ENCODE measurements at places on chromosomes 2 and 18. TPM values are rescaled to one million over a fixed set of nuclear protein-coding genes. Genes with fewer than 3 reads are reported as not detected.
A peak's percentile ranks its signal among the peaks of the same experiment; 100 is the strongest.

GRCh38 chr2:86028766-86029381 lies 76.8 kb downstream of the POLR1A start:
- H3K36me3 ChIP-seq: peaks cover 95% of the 10 kb centered on the region
- peak overlapping the region; percentile 16 for H3K4me3 ChIP-seq
- peak overlapping the region; percentile 88 for H3K27ac ChIP-seq
- H3K27me3 ChIP-seq: no peaks in the 10 kb centered on the region
- H3K4me1 ChIP-seq: peaks cover 22% of the 10 kb centered on the region

Gene C2orf72
- polyA plus RNA-seq: 0.03 TPM

DNA sequence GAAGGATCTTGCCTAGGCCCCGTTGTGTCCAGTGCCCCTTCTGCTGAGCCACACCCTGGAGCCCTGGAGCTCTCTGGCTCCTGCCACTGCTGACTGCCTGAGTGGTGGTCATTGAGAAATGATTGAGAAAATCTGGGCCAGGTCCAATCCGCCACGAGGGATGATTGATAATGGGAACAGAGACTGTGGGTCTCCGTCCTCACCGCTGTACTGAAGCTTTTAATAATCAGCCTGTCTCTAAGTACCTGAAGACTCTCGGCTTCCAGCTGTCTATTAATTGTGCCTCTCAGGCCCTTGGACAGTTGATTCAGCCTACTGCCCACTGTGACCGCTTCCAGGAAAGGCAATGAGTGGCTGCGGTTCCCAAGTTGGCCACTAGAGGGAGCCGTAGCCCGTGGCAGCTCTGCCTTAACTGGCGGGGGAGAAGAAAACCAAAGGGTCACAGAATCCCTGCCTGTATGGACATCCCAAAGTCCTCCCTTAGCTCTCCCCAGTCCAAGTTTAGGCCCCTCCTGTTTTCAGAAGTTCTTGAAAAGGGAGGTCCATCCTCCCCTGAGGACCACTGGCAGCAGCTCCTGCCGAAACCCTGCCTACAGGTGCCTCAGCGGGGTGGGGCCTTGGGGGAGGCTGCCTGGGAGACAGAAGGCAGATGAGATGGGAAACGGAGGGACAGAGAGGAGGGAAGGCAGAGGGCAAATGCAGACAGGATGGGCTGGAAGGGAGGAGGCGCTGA lies 213.6 kb downstream of the TNS1 start:
- H3K36me3 ChIP-seq: peaks cover 13% of the 10 kb centered on the region
- H3K27ac ChIP-seq: peak overlapping the region; percentile 78
- peak; percentile 86 for DNase-seq
- no peaks in the 10 kb centered on the region for H3K27me3 ChIP-seq
- peak overlapping the region; percentile 9 for H3K4me3 ChIP-seq

Gene SCN3A
- 0.13 TPM for polyA plus RNA-seq

DNA sequence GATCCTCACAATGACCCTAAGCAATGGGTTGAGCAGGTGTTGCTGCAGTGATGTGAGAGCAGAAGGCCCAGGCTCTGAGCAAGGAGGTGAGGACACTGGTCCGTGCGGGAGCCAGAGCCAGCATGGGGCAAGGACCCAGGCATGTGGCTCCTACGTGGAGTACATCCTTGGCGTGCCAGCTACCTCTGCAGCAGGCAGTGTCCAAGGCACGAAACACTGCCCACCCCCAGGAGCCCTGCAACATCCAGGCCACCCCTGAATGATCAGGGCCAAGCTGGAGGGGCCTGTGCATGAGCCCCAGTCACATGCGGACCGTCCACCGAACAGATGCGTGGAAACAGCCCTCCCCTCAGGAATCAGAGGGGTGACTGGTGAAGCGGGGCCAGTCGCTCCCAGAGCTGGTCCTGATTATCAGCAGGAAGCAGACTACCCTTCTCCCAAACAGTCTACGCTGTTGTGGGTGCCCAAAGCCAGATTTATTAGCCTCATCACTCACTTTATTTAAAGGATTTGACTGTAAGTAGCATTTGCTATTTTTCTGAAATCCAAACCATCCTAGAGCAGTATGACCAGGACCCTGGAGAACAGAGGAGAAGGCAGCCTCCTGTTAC lies 16.8 kb downstream of the CELF4 start:
- H3K27me3 ChIP-seq: peaks cover 6% of the 10 kb centered on the region
- H3K36me3 ChIP-seq: no peaks in the 10 kb centered on the region
- DNase-seq: no peak
- no peaks in the 10 kb centered on the region for H3K4me1 ChIP-seq

All from psoas muscle (tissue), 8 donors.